Hepatocyte (in vitro differentiated cells): ENCODE measurements at places on chromosomes 4 and X. TPM values are rescaled to one million over a fixed set of nuclear protein-coding genes. Genes with fewer than 3 reads are reported as not detected.

GRCh38 chr4:139969635-139970266 lies 184.2 kb downstream of the MAML3 start:
- no peak for DNase-seq

DNA sequence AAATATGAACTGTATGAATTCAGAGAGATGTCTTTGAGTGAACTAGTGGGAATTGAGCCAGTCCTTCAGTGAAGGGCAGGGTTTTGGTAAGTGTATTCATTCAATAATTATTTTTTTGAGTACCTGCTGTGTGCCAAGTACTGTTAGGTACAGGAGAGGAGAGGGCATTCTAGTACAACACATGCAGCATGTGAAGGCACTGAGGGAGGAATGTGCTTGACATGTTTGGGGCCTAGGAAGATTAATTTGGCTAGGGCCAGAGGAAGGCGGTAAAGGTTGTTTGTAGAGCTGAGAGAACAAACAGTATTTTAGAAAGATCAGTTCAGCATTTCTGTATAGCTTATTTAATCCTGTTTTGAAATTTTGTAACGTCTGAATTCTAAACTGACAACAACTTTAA lies 27.8 kb downstream of the APOOL start:
- DNase-seq, result no peak

Gene PPA2
- polyA plus RNA-seq, result 117 and 122 TPM in 2 replicates

Gene ALG13
- polyA plus RNA-seq, result 61.5 and 72.0 TPM in 2 replicates

DNA sequence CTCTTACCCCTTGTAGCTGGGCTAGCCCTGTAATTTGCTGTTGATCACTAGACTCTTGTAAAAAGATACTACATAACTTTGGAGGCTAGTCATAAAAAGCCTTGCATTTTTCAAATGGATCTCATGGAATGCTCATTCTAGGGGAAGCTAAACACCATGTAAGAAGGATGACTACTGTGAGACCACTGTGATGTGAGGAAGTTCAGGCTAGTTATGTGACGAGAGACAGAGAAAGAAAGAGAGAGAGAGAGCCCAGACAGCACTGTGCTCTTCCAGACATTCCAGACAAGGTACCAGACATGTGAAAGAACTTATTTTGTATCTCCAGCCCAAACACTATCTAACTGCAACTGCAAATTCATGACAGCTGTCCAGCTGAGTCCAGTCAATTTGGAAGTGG lies 404.6 kb upstream of the PITX2 start:
- no peak for DNase-seq

DNA sequence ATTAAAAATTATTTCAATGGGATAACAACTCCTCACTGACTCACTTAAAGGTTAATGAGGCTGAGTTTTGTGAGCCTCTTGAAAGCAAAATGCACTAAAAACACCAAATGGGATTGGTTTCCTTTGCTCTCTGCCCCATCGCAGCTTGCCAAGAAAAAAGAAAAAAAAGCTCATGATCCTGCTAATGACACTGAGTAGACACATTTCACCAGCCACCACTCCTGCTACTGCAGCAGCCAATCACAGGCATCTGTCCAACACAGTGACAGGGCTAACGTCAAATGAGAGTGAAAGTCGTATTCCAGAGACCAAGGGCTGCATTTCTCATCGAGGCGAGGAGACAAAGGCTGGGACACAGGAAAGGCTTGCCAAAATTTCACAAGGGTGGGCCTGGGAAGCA lies 5.2 kb downstream of the APBB2 start:
- peak; percentile 48 for DNase-seq

Gene L1CAM
- 0.40 and 0.69 TPM in 2 replicates for polyA plus RNA-seq

Gene TMPRSS11A
- 0.07 TPM in 1 of 2 replicates, not detected in the other for polyA plus RNA-seq

DNA sequence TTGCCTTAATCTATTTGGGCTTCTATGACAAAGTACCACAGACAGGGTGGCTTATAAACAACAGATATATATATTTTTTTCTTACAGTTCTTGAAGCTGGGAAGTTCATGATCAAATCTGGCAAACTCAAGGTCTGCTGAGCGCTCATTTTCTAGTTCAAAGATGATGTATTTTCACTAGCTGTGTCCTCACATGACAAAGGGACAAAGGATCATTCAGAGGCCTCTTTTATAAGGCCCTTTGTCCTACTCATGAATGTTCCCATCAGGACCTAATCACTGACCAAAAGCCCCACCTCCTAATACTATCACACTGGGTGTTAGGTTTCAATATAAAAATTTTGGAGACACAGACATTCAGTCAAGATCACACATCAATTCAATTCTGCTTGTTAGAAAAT lies 2025.2 kb downstream of the PCDH7 start:
- DNase-seq, result no peak

DNA sequence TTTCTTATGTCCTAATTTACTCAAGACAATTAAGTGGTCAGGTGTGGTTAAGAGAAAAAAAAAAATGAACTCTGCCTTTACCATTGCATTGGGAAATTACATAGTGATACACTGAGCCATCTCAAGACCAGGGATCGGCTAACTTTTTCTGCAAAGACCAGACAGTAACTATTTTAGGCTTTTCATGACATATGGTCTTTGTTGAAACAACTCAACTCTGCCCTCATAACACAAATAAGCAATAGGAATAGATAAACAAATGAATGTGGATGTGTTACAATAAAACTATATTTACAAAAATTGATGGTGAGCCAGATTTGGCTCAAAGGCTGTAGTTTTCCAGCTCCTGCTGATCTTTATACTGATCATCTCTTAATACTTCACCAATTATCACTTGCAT lies 632.6 kb upstream of the INTU start:
- DNase-seq, result no peak

Gene SPANXD
- not detected in 2 replicates for polyA plus RNA-seq

Gene GPRASP1
- 1.9 and 3.3 TPM in 2 replicates for polyA plus RNA-seq

Gene C4orf17
- not detected in 2 replicates for polyA plus RNA-seq

DNA sequence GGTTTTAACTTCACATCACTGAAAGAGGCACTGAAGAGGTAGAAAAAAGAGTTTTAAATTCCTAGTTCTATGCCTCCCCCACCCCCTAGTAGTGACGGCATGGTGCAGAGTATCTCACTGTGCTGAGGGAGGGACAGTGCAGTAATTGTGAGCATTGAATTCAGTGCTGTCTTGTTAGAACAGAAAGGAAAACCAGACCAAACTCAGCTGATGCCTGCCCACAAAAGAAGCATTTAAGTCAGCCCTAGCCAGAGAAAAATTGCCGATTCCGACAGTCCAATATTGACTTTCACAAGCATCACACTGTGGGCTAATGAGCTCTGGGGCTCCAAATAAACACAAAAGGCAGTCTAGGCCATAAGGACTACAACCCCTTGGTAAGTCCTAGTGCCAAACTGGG lies 417.7 kb downstream of the AR start:
- DNase-seq, result no peak

DNA sequence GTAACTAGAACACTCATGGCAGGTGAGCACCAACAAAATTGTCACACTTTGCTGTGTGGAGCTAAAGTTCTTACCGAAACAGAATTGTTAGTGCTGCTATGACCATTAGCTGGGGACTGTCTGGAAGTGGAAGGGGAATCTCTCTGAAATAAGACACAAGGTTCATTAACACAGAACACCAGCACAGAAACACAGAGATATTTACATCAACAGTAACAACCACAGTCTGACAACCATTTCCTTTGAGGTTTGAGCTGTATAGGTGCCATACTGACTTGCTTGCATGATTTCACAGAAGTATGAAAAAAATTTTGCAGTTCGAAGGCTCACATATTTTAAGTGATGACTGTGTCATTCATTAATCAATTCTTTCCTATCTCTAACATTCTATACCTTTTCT lies 109.8 kb downstream of the NYX start:
- no peak for DNase-seq

DNA sequence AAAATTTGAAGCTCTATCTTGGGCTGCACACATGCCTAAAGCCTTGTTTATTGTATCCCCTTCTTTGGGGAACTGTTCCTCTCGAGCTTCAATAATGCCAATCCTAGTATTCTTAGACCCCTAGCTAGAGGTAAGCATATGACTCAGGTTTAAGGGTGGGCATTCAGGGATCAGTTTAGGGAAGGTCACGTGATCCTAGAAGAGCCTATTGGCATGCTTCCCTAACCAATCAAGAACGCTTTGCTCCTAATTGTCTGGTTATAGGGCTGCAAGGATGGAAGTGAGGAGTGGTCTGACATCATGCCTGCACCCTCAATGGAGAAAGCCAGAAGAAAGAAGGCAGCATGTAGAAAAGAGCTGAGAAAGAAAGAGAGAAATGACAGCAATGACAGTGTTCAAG lies 46.9 kb downstream of the TLR10 start:
- DNase-seq, result no peak

Gene SHROOM3
- 35.0 and 42.6 TPM in 2 replicates for polyA plus RNA-seq

DNA sequence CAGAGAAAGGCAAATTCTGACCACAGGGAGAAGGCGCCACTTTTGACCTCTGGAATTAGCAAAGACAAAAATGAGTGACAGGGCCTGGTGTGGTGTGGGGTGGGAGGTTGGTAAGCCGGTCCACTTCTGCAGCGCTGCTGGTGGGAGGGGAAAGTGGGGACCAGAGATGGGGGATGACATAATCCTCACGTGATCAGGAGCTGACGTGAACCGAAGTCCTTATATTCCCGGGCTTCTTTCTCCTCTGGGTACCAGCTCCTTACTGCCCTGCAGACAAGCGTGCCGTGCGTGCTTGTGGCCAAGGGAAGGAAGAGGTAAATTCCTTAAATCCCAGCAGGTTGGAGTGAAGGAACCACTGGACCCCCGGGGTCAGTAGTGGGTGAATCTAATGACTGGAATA lies at the start of gene TCEAL7:
Gene TCEAL7, plus strand, starts transcription at position 249 of the 400 bp plus-strand sequence. CDS start 1,165 bp downstream, outside the sequence.
- peak; percentile 14 for DNase-seq

GRCh38 chr4:7335344-7336066 lies 99.2 kb downstream of the PSAPL1 start:
- peak; percentile 54 for DNase-seq

Gene F11
- 7.1 and 8.1 TPM in 2 replicates for polyA plus RNA-seq

Gene SLIT2
- 28.9 and 29.2 TPM in 2 replicates for polyA plus RNA-seq

DNA sequence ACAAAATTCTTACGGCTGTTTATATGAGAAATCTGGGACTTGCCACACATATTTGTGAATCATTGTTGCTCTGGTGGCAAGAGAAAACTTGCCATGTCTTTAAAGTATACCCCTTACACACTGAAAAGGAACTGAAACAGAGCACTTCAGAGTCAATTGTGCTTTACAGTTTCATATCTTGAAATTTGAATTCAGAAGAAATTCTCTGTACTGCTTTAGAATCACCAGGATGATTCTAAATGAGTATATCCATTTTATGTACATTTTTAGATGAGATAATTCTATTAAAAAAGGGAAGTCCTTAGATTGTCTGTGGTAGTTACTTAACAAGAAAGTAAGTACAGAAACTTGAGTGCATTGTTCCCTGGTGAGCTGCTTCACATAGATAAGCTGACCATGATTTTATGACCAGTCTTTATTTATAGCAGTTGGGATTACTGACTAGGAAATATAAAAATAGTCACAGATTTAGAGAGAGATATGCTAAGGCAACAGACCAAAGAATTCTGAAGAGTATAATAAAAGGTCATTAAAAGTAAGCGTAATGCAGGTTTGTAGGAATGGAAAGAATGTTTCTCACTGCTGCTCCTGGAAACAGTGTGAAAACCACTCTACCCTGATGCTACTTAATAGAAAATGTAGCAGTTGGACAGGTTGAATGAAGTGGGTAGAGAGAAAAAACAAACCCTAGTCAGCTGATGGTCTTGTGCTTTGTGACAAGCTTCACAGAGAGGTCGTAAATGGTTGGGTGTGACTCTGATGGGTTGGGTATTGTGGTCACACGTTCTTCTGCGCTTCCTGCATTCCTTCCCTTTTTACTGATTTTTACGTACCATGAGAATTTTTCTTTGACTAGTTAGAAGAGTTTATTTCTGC lies 41.0 kb downstream of the FNIP2 start:
- DNase-seq, result peak; percentile 68

GRCh38 chrX:69010339-69010738 lies 154.9 kb downstream of the PJA1 start:
- DNase-seq, result no peak

Gene FAAH2
- polyA plus RNA-seq, result 5.4 and 7.5 TPM in 2 replicates

Gene OPN1MW
- polyA plus RNA-seq, result not detected in 2 replicates

- peak; percentile 7 for DNase-seq
Observed at GRCh38 chr4:112403101-112403945, 106.2 kb downstream of the ALPK1 start.

DNA sequence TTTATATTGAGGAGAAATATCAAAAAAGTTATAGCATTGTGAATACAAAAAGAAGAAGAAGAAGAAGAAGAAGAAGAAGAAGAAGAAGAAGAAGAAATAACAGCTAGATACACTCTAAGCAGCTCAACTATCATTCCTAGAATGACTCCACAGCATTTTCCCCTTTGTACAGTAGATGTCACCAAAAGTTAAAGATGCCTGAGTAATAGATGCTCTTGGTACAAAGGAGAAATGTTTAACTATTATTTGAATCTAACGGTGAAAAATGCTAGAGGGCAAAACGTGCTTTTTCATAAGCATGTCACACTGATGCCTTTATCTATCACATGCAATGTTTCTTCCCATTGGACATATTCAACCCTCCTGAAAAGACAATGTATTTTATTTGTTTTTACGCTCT lies 178.4 kb upstream of the GPRIN3 start:
- DNase-seq, result peak; percentile 43

- DNase-seq, result no peak
Observed at GRCh38 chr4:5003918-5004317, 15.3 kb downstream of the CYTL1 start.

DNA sequence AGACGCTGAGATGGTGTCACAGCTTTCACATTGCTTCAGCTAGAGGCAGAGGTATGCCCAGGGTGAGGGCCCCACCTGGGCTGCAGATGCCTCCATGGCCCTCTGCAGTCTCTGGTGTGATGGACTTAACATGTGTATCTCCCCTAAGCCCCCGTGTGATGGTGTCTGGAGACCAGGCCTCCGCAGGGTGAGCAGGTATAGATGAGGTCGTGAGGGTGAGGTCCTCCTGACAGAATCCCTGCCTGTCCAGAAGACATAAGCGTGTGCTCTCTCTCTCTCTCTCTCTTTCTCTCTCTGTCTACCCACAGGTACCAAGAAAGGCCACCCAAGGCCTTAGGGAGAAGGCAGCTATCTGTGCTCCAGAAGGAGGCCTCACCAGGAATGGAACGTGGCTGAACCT lies 50.9 kb downstream of the CPZ start:
- no peak for DNase-seq

DNA sequence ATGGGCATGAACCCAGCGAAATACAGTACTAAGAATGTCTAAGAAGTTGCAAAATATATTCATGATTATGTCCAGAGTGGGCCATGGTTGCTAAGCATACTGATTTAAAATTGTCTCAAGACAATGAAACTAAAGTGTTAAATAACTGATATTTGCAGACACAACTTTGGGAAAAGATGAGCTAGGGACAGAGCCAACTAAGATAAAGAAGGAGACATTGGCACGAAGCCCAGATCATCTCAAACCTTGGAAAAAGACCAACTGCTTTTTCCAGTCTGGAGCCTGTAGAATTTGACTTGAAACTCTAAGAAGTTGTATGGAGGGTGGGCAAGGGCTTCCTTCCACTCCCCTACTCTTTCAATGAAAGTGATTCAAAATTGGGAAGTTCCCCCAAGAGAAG lies 108.5 kb upstream of the GLRA2 start:
- DNase-seq, result peak; percentile 8

Gene VCX
- polyA plus RNA-seq, result not detected in 2 replicates

Gene MXRA5
- polyA plus RNA-seq, result 8.9 and 11.3 TPM in 2 replicates

Gene USP27X
- polyA plus RNA-seq, result 1.0 and 1.3 TPM in 2 replicates

Gene ERVMER34-1
- 1.3 and 3.3 TPM in 2 replicates for polyA plus RNA-seq

Gene ETDA
- polyA plus RNA-seq, result 0.49 TPM in 1 of 2 replicates, not detected in the other

GRCh38 chr4:182698212-182698611 lies 219.0 kb downstream of the DCTD start:
- no peak for DNase-seq
